ENCODE measurements at places on chromosomes 2 and 18. TPM values are rescaled to one million over a fixed set of nuclear protein-coding genes. Genes with fewer than 3 reads are reported as not detected.

- no peaks in the 10 kb centered on the region for H3K27me3 ChIP-seq
- H3K4me1 ChIP-seq: peaks cover 18% of the 10 kb centered on the region
- no peak overlapping the region for H3K4me3 ChIP-seq
- H3K27ac ChIP-seq: peak overlapping the region; percentile 53
- no peaks in the 10 kb centered on the region for H3K36me3 ChIP-seq
These were observed 7.4 kb upstream of the RHOB start for GRCh38 chr2:20439503-20439902.

GRCh38 chr2:234702731-234703225 is 205.9 kb upstream of the ARL4C start:
- no peak overlapping the region for H3K4me3 ChIP-seq
- H3K4me1 ChIP-seq: no peaks in the 10 kb centered on the region
- DNase-seq: no peak
- H3K27ac ChIP-seq: no peak overlapping the region

Gene ACTG2
- 0.62 TPM for total RNA-seq

DNA sequence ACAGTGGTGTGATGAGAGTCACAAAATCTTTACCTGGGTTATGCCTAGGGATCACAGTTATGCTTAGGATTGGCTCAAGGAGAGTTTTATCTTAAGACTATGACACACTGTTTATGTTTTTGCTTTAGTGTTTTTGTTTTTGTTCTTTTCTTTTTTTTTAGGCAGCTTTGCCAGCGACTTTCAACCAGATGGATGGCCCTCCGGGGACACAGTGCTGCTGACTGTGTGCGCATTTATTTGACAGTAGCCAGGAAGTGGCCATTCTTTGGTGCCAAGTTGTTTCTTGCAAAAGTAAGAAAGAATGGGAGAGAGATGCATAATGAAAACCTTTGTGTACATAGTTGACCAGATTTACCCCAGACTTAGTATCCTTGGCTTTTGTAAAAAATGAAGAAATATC is 15.1 kb upstream of the DYNC2LI1 start:
- H3K4me1 ChIP-seq: peaks cover 4% of the 10 kb centered on the region
- no peaks in the 10 kb centered on the region for H3K27me3 ChIP-seq
- H3K4me3 ChIP-seq: no peak overlapping the region

DNA sequence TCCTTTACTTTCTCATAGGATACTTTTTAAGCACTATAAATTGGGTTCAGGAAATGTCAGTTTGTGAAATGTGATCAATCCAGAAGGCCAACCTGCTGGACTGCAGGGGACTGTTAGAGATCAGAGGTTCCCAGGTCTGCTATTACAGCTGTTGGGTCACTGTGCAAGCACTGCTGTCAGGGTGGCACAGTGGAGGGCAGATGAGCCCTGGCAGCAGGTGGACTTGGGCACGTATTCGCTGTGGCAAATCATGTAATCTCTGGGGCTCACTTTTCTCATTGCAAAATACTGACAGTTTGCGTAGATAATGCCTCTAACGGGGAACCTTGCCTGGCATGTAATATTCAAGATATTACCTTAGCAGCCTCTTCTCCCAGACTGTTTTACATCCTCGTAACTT is 18.1 kb downstream of the RAB31 start:
- no peak overlapping the region for H3K4me3 ChIP-seq
- no peaks in the 10 kb centered on the region for H3K27me3 ChIP-seq
- no peaks in the 10 kb centered on the region for H3K4me1 ChIP-seq
- H3K27ac ChIP-seq: no peak overlapping the region
- peaks cover 5% of the 10 kb centered on the region for H3K36me3 ChIP-seq

DNA sequence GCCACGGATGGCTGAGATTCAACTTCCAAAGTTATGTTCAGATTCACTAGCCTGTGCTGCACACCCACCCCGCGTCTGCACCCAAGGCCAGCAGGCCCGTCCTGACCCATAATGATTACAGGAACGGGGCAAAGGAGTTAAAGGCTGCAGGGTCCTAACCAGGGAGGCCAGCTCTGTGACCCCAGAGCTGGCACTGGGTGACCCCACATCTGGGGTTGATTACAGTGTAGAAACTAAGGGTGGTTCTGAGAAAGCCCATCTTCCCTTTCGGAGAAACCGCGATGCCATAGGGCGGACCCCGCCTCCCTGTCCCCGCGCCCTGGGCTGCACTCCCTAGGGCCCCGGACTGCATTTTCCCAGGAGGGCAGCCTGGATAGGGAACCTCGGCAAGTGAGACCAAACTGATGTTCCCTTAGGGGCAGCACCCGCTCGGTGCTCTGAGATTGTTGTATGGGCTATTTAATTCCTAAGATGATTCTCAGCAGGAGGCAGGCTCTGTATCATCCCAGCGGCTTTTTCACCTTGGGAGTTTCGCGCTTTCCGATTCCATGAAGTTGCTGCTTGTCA is 2.2 kb upstream of the GPR148 start:
- H3K4me3 ChIP-seq: peak overlapping the region; percentile 50
- peaks cover 19% of the 10 kb centered on the region for H3K27me3 ChIP-seq
- H3K36me3 ChIP-seq: no peaks in the 10 kb centered on the region
- no peak for DNase-seq
- peaks cover 6% of the 10 kb centered on the region for H3K4me1 ChIP-seq

Gene RNU2-63P
- not detected for total RNA-seq

GRCh38 chr18:13216092-13216582 is 2.4 kb upstream of the LDLRAD4 start:
- H3K4me1 ChIP-seq: peaks cover 36% of the 10 kb centered on the region
- no peak overlapping the region for H3K4me3 ChIP-seq
- H3K27me3 ChIP-seq: no peaks in the 10 kb centered on the region
- H3K27ac ChIP-seq: peak overlapping the region; percentile 68
- no peaks in the 10 kb centered on the region for H3K36me3 ChIP-seq
